ENCODE measurements at places on chromosomes 7 and 10.

- DNase-seq: no peak
Observed at GRCh38 chr7:93958651-93959050, 37.1 kb downstream of the GNG11 start.

GRCh38 chr10:108817584-108817983 is 1105.7 kb downstream of the XPNPEP1 start:
- peak; percentile 2 for DNase-seq

DNA sequence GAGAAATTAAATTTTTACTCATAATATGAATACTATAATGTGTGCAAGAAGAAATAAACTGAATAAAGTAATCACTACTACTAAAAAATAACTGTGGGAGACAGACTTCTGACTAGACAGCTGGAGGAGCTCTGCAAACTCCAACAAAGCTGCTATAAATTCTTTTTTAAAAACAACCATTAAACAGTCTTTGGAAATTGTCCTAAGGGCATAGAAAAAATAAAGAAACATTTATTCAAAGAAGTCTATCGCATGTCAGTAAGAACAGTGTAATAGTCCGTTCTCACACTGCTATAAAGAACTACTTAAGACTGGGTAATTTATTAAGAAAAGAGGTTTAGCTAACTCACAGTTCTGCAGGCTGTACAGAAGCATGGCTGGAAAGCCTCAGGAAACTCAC is 56.0 kb downstream of the ZPBP start:
- no peak for DNase-seq

DNA sequence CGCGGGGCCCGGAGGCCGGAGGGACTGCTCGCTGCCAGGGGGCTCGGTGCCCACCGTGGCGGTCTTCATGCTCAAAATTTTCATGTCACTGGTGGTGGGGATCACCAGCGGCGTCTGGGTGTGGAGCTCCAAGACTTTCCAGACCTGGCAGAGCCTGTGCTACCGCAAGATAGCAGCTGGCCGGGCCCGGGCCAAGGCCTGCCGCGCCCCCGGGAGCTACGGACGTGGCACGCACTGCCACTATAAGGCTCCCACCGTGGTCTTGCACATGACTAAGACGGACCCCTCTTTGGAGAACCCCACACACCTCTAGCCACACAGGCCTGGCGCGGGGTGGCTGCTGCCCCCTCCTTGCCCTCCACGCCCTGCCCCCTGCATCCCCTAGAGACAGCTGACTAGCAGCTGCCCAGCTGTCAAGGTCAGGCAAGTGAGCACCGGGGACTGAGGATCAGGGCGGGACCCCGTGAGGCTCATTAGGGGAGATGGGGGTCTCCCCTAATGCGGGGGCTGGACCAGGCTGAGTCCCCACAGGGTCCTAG is 2.0 kb downstream of the FZD9 start:
- no peak for DNase-seq

- peak; percentile 85 for DNase-seq
Observed at GRCh38 chr10:114334301-114334700, 70.0 kb downstream of the AFAP1L2 start.

GRCh38 chr10:102452672-102453340 is 1.5 kb upstream of the C10orf95 start:
- peak; percentile 77 for DNase-seq

- DNase-seq: no peak
Observed at GRCh38 chr10:122387572-122387971, 13.1 kb downstream of the PLEKHA1 start.

- no peak for DNase-seq
Observed at GRCh38 chr10:56116684-56117083, 244.4 kb downstream of the ZWINT start.

DNA sequence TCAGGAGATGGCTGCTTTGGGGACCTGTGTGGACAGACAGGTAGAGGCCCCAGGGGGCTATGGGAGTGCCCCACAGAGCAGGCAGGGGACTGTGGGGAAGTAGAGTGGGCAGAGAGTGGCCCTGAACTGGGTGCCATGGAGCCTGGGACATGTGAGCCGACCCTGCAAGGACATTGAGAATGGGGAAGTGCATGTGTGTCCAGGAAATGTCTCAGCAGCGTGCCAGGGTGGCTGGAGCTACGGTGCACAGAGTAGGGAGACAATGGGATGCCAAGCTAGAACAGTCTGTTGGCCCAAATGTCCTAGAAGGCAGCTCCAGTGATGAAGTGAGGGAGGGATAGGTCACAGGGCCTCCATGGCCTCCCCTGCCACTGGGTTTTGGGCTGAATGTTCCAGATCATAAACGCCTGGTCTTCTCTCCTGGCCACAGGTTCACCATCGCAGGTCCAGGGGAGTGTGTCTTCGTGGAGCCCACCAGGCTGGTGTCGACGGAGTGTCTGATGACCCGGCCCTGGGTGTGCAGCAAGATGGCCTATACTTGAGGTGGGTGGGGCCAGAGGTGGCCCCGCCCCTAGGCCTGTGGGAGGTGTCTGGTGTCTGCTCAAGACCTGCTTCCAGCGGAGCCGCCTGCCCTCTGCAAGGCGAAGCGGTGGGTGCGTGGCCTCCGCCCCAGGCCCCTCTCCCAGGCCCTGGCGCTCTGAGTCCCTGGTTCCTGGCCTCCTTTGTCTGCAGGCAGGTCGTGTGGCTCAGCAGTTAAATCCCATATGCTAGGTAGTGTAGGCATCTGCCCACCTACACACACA is 20.5 kb downstream of the CLEC2L start:
- DNase-seq: no peak

- DNase-seq: no peak
Observed at GRCh38 chr10:122995936-122996335, 12.7 kb downstream of the IKZF5 start.

GRCh38 chr10:61197057-61197456 is 253.1 kb upstream of the RHOBTB1 start:
- peak; percentile 58 for DNase-seq

GRCh38 chr10:97408496-97408992 is 7.4 kb upstream of the RRP12 start:
- no peak for DNase-seq

DNA sequence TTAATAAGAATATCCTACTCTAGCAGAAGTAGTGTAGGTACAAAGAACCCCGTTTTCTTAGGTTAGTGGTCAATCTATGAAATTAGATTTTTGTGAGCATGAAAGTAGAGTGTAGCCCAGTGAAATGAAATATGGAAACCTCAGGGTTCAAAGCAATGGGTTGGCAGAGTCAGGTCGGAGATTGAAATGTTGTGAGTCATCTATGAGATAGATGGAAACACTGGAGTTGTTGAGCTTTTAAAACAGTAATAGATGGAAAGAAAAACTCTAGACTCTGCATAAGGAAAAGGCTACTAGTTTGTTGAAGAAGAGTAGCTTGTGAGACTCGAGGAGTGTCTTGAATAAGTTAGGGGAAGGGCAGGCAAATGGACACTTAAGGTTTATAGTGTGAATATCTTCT is 251.9 kb downstream of the EXOC4 start:
- DNase-seq: peak; percentile 23

GRCh38 chr10:131689016-131689415 is 211.8 kb upstream of the PPP2R2D start:
- DNase-seq: no peak

DNA sequence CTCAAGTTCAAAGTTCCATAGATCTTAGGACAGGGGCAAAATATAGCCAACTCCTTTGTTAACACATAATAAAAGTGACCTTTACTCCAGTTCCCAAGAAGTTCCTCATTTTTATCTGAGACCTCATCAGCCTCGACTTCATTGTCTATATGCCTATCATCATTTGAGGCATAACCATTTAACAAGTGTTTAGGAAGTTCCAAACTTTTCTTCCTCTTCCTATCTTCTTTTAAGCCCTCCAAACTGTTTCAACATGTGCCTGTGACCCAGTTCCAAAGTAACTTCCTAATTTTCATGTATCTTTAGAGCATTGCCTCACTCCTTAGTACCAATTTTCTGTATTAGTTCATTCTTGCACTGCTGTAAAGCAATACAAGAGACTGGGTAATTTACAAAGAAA is 569.1 kb downstream of the ANKRD7 start:
- no peak for DNase-seq

DNA sequence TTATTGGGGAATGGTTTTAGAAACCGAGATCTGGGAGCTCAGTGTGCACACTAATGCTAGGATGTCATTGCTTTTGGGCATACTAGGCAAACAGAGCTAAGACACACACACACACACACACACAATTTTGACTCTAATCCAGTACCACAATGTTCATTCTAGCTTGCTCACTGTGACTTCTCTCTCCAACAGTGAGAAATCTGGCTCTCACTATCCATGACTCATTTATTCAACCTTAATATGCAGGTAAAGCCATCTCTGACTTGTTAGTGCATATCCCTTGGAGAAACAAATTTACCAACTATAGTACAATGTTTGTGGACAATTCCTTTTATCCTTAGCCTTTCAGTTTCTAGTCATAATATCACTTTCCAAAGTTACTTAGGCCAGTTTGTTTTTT is 5.9 kb upstream of the BMS1 start:
- DNase-seq: no peak

- peak; percentile 66 for DNase-seq
Observed at GRCh38 chr10:97673736-97674525, 13.1 kb downstream of the AVPI1 start.

- no peak for DNase-seq
Observed at GRCh38 chr10:2920637-2921036, 146.7 kb upstream of the PFKP start.

GRCh38 chr7:137287651-137288258 is 55.8 kb downstream of the PTN start:
- DNase-seq: peak; percentile 5

DNA sequence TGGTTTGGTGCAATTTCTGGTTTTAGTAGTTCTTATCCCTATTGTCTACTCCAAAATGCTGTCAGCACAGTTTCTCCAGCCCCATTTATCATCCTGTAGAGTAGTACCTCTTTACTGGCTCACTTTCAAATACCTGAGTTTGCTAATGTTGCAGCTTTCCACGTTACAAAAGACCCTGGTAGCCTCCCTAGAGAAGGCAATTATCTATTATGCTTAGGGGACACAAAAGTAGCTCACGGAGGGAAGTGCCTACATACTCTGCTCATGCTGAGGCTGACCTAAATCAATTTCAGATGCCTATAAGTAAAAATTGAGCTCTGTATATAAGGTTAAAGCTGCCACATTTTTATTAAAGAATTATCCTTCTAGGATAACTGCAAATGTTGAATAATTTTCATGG is 603.6 kb downstream of the CNTNAP2 start:
- no peak for DNase-seq

Data from astrocyte of the hippocampus (primary cell).